CD4-positive, alpha-beta T cell treated with Interleukin-6 at 100 ng/mL for 8 hours (primary cell): ENCODE measurements at places on chromosomes 6 and 20.

DNA sequence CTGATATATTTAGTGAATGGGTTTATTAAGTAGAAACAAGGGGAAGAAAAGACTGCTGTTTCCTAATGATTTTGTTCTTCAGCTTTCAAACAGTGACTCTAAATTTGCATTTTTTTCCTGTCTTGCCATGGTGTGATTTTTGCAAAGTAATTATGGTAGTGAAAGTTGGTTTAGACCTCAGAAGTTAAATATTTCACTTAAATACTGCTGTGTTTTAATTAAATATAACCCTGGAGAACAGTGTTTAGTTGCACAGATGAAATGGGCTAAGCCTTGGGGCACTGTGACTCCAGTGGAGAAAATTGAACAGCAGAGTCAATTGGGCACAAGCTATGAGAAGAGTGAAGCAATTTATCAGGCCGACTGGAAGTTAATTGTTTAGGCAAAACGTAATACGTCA lies 111.1 kb upstream of the MCHR2 start:
- no peak for DNase-seq

GRCh38 chr20:760751-761417 lies 7.4 kb downstream of the SLC52A3 start:
- no peak for DNase-seq

DNA sequence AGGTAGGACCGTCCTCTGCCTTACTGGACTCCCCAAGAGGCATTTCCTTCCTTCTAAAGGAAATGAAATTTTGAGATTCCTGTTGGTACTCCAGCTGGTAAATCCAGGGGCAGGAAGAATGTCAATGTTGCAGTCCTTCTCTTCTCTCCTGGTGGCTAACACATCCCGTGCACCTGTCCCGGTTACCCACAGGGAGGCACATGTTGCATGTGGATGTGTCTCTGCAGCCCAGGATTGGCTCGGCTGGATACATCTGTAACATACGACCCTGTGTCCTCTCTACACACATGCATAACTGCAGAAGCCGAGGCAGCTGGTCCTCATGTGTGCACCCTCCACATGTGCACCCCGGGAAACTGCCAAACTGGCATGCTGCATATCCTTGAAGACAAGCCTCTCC lies 1.3 kb upstream of the LRFN2 start:
- DNase-seq = no peak

GRCh38 chr6:126038234-126038633 lies 51.9 kb downstream of the TRMT11 start:
- DNase-seq = no peak

- DNase-seq = no peak
These were observed 191.6 kb upstream of the SNX9 start for GRCh38 chr6:157631412-157631811.

DNA sequence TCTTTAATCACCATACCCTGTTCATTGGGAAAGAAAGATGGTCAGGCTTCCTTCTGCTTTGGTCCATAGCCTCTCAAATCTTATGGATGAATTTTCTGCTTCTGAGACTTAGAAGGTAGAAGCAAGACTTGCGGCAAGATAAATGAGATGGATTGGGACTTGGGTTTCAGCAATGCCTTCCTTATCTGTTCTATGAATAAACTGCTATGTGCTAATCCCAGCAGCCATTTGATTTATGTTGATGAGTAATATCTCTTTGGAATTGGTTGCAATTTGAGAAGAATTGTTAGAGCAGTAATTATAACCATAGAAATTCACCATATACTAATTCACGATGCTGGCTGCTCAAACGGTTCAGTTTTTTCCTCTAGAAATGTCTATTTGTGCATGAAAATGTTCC lies 48.3 kb downstream of the TXLNB start:
- no peak for DNase-seq

GRCh38 chr20:61915101-61915500 lies 150.6 kb downstream of the TAF4 start:
- no peak for DNase-seq

DNA sequence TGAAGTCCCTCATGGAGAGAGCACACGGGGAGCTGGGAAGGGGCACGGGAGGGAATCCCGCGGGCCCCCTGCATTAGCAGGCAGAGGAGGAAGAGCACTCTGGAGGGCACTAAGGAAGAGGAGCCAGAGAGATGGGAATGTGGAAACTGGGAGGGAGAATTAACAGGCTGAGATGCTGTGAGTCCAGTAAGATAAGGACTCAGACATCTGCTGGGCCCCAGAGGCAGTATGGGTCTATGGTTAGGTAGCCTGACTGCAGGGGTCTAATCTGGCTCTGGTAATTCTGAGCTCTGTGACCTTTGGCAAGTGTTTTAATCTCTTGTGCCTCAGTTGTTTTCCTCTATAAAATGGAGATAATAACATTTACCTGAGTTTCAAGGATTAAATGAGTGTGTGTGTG lies 15.7 kb upstream of the SRSF3 start:
- DNase-seq = no peak

GRCh38 chr6:106300944-106301343 lies 24.6 kb downstream of the ATG5 start:
- peak; percentile 8 for DNase-seq

- DNase-seq = no peak
These were observed 76.7 kb downstream of the PREP start for GRCh38 chr6:105326216-105326615.

- DNase-seq = no peak
These were observed 441.3 kb downstream of the CDC5L start for GRCh38 chr6:44828780-44829179.

DNA sequence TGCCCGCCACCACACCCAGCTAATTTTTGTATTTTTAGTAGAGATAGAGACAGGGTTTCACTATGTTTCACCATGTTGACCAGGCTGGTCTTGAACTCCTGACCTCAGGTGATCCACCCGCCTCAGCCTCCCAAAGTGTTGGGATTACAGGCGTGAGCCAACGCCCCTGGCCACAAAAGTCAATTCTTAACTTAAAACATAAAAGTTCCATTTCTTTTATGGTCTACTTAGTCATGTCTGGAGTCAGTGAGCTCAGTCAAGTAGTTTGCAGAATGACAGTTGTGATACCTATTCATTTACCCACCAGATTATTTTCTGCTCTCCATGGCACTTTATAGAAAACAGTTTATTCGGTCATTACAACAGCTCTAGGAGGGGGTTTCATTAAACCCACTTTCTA lies 103.1 kb upstream of the ESR1 start:
- no peak for DNase-seq

GRCh38 chr6:19153270-19153980 lies 683.7 kb upstream of the ID4 start:
- DNase-seq = no peak

GRCh38 chr6:20939161-20939775 lies 405.0 kb downstream of the CDKAL1 start:
- no peak for DNase-seq

GRCh38 chr6:27148404-27148795 lies 99.1 kb upstream of the PRSS16 start:
- DNase-seq = no peak

DNA sequence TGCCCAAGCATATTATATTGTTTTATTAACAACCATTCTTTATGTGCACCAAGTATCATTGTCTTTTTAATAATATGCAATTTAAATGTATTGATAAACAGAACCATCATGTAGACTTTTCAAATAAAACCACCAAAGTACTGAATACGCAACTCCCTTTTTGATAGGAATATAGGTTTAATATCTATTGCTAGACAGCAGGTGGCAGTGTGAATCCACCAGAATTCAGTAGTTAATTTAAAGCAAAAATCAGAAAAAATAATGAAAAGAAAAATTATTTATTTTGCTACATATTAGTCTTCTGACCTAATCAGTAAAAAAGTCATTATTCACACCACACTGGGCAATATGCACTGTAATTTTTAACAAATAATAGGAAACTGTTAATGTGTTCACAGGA lies 143.7 kb downstream of the KLHL32 start:
- no peak for DNase-seq
